ENCODE measurements at places on chromosomes 2 and 18.

DNA sequence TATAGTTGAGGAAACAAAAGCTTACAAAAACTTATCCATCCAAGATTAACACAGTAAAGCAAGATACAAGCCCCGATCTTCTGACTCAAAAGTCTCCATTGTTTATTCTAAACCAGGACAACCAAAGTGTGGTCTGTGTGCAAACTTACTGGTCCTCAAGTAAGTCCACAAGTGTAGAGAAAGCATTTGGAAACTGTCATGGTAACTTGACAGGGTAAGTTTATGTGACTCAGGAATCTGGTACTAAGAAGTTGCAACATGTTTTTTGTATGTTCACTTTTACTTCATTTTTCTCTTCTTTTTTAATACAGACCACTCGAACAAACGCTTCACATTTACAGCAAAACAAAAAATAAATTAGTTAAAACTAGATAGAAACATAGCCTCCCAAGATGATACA lies 9.4 kb downstream of the MBD2 start:
- no peak for DNase-seq

- DNase-seq = no peak
Measured at GRCh38 chr2:121689356-121689755, 40.1 kb upstream of the CLASP1 start.

DNA sequence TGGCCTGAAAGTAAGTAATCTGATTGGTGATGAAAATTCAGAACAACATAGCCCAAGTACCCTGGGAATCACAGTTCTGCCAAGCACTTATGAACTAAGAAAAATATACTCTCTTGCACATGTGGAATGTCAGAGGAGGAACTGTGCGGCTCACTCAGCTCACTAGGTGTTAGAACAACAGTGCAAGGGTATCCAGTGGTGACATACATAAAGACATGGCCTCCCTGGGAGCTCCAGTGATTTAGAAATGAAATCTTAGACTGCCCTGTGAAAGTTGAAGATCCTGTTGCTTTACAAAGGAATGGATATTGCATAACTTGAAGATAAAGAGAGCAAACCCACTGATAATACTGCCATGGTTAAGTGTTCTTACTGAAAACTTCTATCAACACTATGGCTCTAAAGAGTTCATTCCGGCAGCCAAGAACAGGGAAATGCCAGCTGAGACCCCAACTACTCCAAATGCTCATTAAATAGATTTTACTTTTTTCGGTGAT lies 246.2 kb downstream of the ARHGAP15 start:
- DNase-seq = no peak

GRCh38 chr2:63755965-63756364 lies 85.7 kb upstream of the UGP2 start:
- DNase-seq = no peak

GRCh38 chr18:61091379-61091778 lies 241.9 kb upstream of the CDH20 start:
- DNase-seq = no peak

- DNase-seq = no peak
Measured at GRCh38 chr18:11383381-11383780, 226.0 kb upstream of the SLC35G4 start.

DNA sequence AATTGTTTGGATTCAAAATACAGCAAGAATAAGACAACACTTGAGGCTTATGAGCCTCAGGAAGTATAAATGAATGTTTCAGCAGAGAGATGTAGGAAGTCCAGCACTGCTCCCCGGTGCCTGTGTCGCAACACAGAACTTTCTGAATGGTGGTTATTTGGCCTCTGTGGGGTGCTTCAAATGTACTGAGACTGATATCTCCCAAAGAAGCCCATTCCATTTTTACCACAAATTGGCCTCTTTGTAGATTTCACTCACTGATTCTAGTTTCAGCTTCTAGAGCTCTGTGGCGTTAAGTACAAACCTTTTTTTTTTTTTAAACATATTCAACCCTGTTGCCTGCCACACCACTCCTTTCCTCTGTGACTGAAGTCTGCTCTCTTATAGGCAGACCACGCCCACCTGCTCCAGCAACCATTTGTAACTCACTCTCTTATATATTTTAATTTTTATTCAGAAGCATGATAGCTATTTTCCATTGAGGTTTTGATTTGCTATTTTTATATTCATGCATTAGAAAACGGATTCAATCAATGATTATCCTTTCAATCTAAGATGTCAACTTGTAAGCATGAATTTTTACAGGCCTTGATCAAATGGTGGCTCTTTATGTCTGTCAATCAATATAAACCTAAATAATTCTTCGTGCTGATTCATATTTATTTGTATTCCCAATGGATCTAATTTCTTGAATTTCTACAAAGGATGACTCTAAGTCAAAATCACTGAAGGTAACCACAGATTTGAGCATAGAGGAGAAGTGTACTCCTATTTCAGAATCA lies 277.1 kb upstream of the CCDC68 start:
- DNase-seq = no peak

GRCh38 chr2:172996387-172996961 lies 79.2 kb upstream of the MAP3K20 start:
- DNase-seq = no peak

- no peak for DNase-seq
Measured at GRCh38 chr2:52536929-52537460, 1230.6 kb upstream of the CHAC2 start.

- no peak for DNase-seq
Measured at GRCh38 chr18:37567061-37567993, 1.7 kb upstream of the CELF4 start.

DNA sequence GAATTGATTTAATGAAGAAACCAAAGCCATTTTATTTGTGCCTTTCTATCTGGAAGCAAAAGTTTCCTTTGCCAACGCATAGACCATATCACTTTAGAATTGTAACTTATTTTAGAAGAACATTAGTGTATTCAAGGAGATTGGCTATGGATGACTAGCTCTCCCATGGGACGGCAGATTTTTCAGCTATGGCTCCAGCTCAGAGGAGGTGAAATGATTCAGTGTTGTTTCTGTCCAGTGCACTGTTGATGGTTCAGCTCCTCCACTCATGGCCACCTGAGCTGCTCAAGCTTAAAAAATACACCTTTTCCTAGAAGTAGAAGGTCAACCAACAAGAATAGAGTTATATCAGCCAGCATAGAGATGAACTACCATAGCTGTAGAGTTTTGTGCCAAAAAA lies 1597.5 kb upstream of the PIK3C3 start:
- DNase-seq = no peak

DNA sequence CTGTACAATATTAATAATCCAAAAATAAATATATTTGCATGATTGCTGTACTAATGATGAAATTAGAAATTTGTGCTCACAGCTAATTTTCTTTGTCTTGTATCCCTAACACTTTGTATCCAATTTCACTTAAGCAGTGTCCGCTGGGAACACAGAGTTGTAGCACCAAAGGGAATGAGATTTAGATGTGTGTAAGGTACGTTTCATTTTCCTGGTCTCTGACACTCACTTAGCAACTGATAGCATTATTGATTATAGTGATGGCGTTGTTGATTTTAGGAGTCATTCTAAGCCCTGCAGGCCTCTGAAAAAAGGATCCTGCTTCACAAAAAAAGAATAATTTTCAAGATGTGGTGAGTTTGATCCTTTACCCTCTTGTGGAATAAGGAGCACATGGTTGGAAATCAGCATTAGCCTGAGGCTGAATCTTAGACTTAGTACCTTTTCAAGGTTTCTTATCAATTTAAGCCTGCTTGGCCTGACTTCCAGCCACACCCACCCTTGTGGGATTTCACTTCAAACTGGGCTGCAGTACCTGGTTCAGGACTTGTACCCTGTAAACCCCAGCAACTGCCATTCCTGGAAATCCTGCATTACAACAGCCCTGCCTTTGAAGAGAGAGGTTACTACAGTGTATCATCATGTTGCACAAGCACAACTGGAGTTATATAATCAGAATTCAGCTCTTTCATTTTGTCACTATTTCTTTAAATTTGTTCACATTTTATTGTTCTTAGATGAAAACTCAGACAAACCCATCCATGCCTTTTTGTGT lies 116.2 kb downstream of the RND3 start:
- no peak for DNase-seq

GRCh38 chr2:105118960-105119359 lies 81.1 kb downstream of the MRPS9 start:
- no peak for DNase-seq

DNA sequence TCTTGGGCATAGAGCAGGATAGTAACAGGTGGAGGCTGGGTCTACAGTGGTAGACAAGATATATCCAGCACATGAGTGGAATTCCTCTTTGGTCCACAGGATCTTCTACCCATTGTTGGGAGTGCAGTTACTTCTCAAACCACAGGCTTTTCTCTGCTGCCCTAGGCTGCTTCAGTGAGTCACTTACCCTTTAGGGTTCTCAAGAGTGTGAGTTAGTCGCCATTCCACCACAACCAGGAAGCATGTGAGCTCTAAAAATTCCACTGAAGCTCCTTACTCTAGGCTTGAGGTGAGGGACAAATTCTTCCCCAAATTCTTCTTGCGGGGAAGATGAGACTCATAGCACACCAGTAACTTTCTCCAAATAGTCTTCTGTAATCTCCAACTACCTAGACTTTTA lies 189.4 kb downstream of the PLCL1 start:
- DNase-seq = no peak

DNA sequence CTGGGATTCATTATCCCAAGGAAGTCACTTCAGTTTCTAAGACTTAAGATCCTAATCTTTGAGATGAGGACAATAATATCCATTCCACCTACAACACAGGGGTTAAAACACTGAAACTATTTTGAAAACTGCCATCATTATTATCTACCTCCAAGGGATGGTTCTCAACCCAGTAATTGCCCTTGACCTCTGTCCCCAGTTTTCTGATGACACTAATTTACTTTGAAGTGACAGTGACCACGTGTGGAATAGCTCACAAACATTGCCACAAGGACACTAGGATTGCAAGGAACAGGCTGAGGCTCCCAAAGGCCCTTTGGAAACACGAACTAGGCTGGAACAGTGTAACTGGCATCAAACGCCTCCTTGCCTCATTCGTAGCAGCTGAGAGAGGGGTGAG lies 78.4 kb downstream of the UXS1 start:
- no peak for DNase-seq

Data from stimulated activated naive B cell treated with anti-CD40 and anti-IgM and Interleukin-4, amounts not matched to agents 10 μg/mL and 1 μg/mL and 100 μg/mL, for 72 hours (primary cell).